ENCODE measurements at places on chromosomes 4 and X.

- DNase-seq = no peak
These were observed 136.1 kb downstream of the SNCA start for GRCh38 chr4:89700766-89701423.

- DNase-seq = no peak
These were observed 275.5 kb downstream of the RAB28 start for GRCh38 chr4:13208558-13209193.

DNA sequence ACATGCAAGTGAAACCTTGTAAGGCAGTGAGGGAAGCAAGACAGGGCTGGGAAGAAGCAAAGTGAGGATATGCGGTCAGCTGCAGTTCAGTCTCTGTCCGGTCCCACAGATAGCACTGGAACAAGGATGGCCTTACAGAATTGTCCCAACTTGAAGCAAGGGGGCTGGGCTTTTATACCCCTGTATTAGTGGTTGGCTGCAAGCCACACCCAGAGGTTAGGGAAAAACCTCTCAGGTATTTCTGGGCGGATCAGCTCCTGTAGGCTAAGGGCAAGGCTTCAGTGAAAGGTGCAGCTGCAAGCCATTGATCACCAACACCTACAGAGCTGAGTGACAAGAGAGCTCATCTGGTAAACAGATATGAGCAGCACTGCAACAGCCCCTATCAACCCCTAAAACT lies 89.0 kb downstream of the KDR start:
- no peak for DNase-seq

- no peak for DNase-seq
These were observed 63.9 kb downstream of the HPGDS start for GRCh38 chr4:94278781-94279180.

Data from chondrocyte (in vitro differentiated cells).